ENCODE measurements at places on chromosomes 6 and 20. TPM values are rescaled to one million over a fixed set of nuclear protein-coding genes. Genes with fewer than 3 reads are reported as not detected.

MRAP2 gene
- 0.20 TPM for total RNA-seq

DDO gene
- total RNA-seq: not detected

TMEM239 gene
- not detected for total RNA-seq

OR2H1 gene
- not detected for total RNA-seq

DNA sequence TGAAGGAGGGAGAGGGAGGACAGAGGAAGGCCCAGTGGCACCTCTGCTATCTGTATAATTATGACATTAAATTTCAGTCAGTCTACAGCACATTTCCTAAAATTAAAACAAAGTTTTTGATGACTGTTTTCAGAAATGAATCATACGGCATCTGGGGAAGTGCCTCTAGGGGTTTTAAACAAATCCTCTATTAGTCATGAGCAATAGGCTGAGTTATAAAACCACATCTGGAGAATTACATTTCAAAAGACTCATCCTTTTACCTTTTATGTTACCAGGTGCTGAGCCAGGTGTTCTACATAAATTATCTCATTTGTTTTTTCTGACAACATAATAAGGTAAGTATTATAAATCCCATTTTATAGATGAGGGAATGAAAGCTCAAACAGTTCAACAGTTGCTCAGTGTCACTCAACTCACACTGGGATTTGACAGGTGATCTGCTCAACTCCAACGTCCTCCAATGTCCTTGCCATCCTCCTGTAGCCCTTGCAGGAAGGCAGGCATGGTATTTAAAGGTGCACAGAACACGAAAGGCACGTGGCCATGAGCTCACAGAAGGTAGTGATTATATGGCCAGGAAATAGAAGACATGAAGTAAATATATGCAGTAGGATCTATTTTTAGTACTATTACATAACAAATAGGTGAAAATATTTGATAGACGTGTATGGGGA lies 184.2 kb upstream of the MAN1A1 start:
- H3K36me3 ChIP-seq: no peaks in the 10 kb centered on the region
- no peaks in the 10 kb centered on the region for H3K27me3 ChIP-seq
- DNase-seq: peak; percentile 48

GRCh38 chr6:15922510-15923250 lies 206.2 kb upstream of the MYLIP start:
- no peak overlapping the region for H3K27ac ChIP-seq
- no peaks in the 10 kb centered on the region for H3K36me3 ChIP-seq
- H3K4me3 ChIP-seq: no peak overlapping the region
- peak; percentile 55 for DNase-seq
- H3K27me3 ChIP-seq: no peaks in the 10 kb centered on the region

- no peaks in the 10 kb centered on the region for H3K36me3 ChIP-seq
- DNase-seq: peak; percentile 52
- no peak overlapping the region for H3K4me3 ChIP-seq
- H3K27me3 ChIP-seq: no peaks in the 10 kb centered on the region
Measured at GRCh38 chr20:52992632-52993031, 20.5 kb downstream of the TSHZ2 start.

DNA sequence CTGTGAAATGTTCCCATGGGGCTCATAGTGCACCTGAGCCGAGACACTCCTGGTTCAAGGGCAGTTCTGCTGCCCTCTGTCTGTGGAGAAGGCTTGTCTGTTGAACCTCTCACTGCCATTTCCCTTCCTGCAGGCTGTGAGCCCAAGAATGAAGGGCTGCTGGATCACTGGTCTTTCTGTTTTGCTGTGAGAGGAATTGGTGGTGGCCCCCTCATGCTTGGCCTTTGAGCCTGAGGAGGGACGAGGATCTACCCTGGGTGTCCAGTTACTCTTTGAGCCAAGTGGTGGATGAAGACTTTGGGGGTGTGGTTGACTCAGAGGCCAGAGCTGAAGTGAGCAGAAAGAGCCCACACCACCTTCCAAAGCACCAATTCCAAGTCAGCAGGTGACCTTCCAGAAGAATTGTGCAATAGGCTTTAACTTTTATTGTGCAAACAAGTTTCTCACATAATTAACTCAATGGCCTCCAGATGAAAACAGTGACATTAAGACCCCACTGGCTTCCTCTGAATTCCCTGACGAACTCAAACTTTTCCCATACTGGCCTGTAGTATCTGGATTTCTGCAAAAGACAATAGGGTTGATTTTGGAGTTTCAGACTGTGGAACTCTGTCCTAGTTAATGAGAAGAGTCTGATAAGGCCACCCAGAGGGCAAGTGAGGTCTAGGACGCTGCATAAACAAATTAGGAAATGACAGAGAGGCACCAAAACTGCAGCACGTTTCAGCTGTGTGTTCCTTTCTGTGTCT lies 101.5 kb downstream of the PHACTR3 start:
- H3K4me1 ChIP-seq: no peaks in the 10 kb centered on the region
- no peak overlapping the region for H3K27ac ChIP-seq
- no peak overlapping the region for H3K4me3 ChIP-seq
- H3K36me3 ChIP-seq: no peaks in the 10 kb centered on the region
- H3K27me3 ChIP-seq: no peaks in the 10 kb centered on the region
- no peak for DNase-seq

GRCh38 chr20:59013959-59014608 lies 5.1 kb upstream of the TUBB1 start:
- no peaks in the 10 kb centered on the region for H3K36me3 ChIP-seq
- peak; percentile 70 for DNase-seq
- no peaks in the 10 kb centered on the region for H3K27me3 ChIP-seq
- peak overlapping the region; percentile 1 for H3K27ac ChIP-seq

GRCh38 chr20:17663040-17663399 lies 19.0 kb downstream of the RRBP1 start:
- peaks cover 47% of the 10 kb centered on the region for H3K4me1 ChIP-seq
- no peak for DNase-seq
- H3K27ac ChIP-seq: peak overlapping the region; percentile 69

- no peak for DNase-seq
- H3K4me3 ChIP-seq: no peak overlapping the region
- H3K36me3 ChIP-seq: no peaks in the 10 kb centered on the region
- no peaks in the 10 kb centered on the region for H3K4me1 ChIP-seq
- no peaks in the 10 kb centered on the region for H3K27me3 ChIP-seq
Measured at GRCh38 chr6:63864671-63865318, 229.2 kb downstream of the PHF3 start.

DNA sequence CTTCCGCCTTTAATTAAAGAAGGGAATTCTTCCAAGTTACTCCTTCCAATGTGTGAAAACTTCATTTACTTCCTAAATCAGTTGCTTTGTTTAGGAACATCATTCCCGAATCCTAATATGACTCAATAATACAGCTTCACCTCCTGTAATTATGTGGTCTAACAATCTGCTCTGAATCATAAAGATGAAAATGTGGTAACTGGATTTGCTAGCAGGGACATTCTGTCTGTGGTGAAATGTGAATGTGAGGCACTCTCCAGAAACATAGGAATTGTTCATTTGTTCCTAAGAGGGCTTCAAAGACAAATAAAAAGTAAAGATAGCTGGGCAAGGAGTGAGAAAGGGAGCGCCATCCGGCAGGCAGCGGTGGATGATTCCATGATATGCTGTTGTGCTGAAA lies 678.1 kb downstream of the KIF16B start:
- H3K36me3 ChIP-seq: no peaks in the 10 kb centered on the region
- no peak for DNase-seq
- no peak overlapping the region for H3K4me3 ChIP-seq
- no peaks in the 10 kb centered on the region for H3K27me3 ChIP-seq
- no peaks in the 10 kb centered on the region for H3K4me1 ChIP-seq

DNA sequence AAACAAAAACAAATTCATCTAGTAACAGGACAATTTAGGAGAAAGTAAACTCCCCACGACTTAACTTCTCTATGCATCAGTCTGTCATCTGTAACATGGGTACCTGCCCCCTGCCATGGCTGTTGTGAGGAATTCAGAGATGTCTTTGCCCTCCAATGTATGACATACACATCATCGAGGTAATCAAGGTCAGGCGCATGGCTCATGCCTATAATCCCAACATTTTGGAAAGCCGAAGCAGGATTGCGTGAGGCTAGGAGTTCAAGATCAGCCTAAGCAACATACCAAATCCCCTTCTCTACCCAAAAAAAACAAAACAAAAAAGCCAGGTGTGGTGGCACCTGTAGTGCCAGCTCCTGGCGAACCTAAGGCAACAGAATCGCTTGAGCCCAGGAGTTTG lies 9.0 kb downstream of the EEF1A1 start:
- DNase-seq: no peak
- H3K4me3 ChIP-seq: no peak overlapping the region
- no peak overlapping the region for H3K27ac ChIP-seq
- H3K4me1 ChIP-seq: peaks cover under 1% of the 10 kb centered on the region
- H3K36me3 ChIP-seq: peaks cover 18% of the 10 kb centered on the region
